ENCODE measurements at places on chromosomes 6 and 20.

GRCh38 chr6:149936743-149937142, 5.1 kb upstream of the ULBP2 start:
- DNase-seq = no peak

GRCh38 chr6:150412221-150412620, 43.4 kb downstream of the IYD start:
- DNase-seq = no peak

GRCh38 chr20:40506537-40506939, 182.5 kb downstream of the MAFB start:
- DNase-seq = no peak

GRCh38 chr20:33796263-33796906, 14.8 kb upstream of the CHMP4B start:
- peak; percentile 98 for DNase-seq

DNA sequence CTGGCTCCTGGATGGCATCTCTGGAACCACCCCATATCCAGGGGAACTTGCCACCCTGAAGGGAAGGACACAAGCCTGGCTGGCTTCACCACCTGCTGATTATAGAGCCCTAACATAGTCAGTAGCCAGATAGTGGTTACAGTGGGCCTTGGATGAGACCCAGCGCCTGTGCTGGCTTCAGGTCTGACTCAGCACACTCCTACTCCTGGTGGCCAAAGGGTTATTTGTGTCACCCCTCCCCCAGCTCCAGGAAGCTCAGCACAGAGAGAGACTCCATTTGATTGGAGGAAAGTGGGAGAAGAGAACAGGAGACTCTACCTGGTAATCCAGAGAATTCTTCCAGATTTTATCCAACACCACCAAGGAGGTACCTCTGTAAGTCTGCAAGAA, 12.8 kb downstream of the SNX14 start:
- no peak for DNase-seq

DNA sequence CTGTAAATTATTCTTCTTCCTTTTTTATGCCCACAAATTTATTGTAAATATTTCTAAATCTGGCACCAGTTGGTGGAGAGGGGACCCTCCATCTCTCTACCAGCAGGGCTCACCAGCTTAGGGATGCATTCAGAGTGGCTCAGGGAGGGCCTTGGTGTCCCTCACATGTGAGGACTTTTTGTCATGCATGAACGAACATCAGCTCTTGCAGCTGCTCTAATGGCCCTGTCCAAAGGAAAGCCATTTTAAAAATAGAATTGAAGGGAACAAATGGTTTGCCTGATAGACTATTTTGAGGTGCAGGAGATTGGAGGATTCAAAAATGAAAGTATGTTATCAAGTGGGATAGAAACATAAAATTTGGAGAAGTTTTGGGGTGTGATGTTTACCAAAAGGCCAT, 37.5 kb upstream of the KLHL31 start:
- peak; percentile 81 for DNase-seq

DNA sequence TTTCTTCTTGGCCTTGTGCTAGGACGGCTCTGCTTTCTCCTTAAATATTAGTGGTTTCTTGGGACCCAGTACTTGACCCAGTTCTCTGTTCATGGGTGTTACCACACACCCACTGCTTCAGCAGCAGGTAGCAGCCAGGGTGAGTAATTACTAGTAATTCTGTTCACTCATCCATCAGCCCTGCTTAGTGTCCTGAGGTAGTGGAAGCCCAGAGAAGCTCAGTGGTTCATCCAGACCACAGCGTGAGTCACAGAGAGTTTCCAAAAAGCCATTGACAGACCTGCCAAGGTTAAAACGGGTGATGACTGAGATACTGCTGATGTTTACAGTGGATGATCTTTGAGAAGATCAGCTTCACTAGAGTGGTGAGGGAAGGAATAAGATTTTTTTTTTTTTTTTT, 51.7 kb upstream of the HINT3 start:
- DNase-seq = no peak

DNA sequence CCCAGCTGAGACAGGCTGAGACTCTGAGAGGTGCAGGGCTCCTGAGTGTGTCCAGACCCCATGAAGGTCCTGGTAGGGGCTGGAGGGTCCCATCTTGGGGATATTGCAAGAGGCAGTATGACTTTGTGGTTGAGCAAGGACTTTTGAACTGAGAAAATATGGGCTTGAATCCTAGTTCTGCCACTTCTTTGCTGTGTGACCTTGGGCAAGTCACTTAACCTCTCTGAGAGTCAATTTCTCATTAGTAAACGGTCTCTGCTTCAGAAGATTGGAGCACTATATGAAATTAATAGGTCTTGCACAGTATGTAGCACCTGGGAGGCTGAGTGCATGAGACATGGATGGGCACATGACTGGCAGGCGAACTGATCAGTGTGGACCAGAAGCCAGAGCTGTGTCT, 42.7 kb downstream of the TFEB start:
- no peak for DNase-seq

Data from NCI-H510A treated with DMSO at 0.1 percent for 48 hours (cell line).